ENCODE measurements at places on chromosomes 1 and 21. TPM values are rescaled to one million over a fixed set of nuclear protein-coding genes. Genes with fewer than 3 reads are reported as not detected.

The GREM2 gene
- total RNA-seq = 3.9 TPM

The DISC1 gene
- 3.6 TPM for total RNA-seq

The ABCA4 gene
- 7.5 TPM for total RNA-seq

The TRIM67 gene
- not detected for total RNA-seq

All from Peyer's patch (tissue), 4 donors.